Esophagus muscularis mucosa (tissue), 4 donors: ENCODE measurements at places on chromosomes 11 and 22.

GRCh38 chr22:41092847-41093411, 537 bp downstream of the EP300 start:
- no peak for DNase-seq

DNA sequence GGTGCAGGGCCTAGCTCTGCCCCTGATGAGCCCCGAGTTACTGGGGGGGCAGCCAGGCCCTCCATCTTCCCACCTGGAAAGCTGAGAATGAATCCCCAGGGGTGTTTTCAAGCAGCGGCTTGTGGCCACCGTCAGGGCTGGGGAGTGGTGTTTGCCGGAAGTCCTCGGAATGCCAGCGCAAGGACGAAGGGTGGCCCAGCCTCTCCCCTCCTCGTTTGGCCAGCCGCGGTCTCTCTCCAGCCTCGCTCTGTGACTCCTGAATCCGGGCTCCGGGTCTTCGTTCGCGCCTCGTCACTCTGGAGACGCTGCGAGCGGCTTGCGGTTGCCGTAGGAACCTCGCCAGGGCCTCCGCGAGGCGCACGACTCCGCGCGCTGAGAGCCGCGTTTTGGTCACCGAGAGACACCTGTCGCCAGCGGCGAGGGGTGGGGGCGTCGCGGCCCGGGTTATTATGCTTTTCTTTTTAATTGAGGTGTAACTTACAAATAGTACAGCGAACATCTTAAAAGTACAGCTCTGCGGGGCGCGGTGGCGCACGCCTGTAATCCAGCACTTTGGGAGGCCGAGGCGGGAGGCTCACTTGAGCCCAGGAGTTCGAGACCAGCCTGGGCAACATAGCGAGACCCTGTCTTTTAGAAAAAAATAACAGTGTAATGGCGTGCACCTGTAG, 6.3 kb upstream of the KDELR3 start:
- DNase-seq = no peak

GRCh38 chr11:47104261-47104950, 72.3 kb downstream of the ARFGAP2 start:
- DNase-seq = no peak

- DNase-seq = peak; percentile 66
Measured at GRCh38 chr11:111460856-111461255, 51.3 kb downstream of the BTG4 start.

- no peak for DNase-seq
Measured at GRCh38 chr11:46336563-46337180, 10.6 kb upstream of the DGKZ start.

GRCh38 chr11:122666743-122667142, 11.2 kb downstream of the UBASH3B start:
- no peak for DNase-seq

GRCh38 chr11:27945348-27945747, 162.6 kb downstream of the KIF18A start:
- no peak for DNase-seq
